NCI-H187 treated with DMSO at 0.1 percent for 48 hours (cell line): ENCODE measurements at places on chromosomes 7 and 10.

- DNase-seq: no peak
These were observed 72.0 kb downstream of the DOCK1 start for GRCh38 chr10:126977216-126977615.

DNA sequence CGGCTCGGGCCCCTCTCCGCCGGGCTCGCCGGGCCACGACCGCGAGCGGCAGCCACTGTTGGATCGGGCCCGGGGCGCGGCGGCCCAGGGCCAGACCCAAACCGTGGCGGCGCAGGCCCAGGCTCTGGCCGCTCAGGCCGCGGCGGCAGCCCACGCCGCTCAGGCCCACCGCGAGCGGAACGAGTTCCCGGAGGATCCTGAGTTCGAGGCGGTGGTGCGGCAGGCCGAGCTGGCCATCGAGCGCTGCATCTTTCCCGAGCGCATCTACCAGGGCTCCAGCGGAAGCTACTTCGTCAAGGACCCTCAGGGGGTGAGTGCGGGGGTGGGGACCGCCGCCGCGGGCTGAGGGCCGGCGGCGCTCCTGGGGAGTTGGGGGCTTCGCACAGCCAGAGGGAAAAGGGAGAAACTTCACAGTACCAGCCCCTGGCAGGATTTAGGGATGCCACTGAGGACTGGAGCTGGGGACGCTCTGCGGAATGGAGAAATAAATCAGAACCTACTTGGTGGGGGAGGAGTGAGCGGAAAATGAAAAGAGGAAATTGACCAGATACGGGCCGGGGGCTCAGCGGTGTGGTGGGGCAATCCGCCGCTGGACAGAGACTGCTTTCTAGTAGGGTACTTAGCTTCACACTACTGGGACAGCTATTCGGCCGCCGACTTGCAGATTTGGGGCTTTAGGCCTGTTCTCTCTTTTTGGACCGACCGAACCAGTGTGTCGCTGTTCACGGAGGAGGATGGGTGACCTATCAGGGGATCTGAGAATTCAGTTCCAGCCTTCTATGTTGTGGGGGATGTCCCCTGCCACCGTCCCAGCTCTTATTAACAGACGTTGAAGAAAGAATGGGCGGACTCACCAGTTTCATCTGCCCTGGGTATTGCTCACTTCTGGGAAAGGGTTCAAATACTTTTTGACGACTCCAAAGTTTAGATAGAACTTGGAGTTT lies 669 bp downstream of the PI4K2A start:
- no peak for DNase-seq

DNA sequence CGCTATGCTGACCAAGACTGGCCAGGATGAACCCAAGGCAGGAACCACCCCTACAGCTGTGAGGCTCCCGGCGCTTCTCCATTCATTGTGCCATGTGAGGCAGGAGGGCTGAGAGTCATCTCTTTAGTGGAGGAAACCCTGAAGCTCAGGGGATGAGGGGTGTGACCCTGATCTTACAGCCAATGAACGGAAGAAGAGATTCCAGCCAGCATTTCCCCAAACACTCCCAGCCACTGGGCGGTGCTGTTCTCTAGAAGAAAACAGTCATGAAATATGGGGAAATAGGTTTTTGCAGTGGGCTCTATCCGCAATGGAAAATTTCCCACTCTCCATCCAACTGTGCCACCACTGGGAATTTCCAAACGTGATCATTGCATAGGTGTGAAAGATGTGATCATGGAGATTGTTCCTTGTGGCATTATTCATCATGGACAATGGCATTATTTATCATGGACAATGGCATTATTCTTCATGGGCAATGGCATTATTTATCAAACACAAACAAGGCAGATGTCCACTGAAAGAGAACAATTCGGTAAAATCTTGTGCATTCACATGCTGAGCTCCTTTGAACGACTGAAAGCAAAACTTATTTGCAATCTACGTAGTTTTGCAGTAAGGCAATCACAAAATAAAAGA lies 14.0 kb upstream of the SLC18A2 start:
- no peak for DNase-seq

DNA sequence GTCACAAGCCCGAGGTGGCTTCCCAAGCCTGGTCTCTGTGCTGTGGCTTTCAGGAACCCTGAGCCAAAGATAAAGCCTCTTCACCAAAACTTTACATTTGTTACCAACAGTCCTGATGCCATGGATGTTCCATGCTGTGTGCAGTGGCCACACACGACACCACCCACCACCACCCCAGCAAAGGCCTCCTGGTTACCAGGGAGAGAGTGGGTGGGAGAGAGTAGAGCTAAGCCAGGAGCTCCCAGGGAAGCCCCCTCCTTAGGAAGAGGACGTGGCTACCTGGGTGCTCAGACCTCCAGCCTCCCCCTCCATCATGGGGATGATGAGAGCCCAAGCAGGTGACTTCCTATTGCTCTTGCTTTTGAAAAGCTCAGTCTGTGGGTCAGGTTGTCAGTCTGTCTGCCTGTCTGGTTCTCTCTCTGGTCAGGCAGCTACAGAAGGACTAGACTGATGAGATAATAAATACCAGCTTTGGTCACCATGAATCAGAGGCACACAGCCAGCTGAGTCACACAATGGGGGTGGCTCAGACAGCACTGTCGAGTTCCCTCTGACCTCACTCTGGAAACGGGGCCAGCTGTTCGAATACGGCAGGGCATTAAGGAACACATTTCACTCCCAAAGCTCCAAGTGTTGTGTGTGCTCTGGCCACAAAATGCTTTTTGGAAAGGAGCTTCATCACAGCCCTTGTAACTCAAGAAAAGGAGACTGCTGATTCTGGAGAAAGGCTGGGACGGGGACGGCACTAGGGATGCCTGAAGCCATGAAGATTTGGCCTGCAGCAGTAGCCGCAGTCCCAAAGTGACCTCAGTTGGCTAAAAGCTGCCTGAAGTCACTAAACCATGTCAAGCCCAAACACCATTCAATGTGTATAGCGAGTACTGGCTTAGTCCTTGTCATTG lies 166.0 kb downstream of the FANK1 start:
- DNase-seq: no peak

- no peak for DNase-seq
These were observed 111.1 kb upstream of the PDLIM1 start for GRCh38 chr10:95401704-95402469.

DNA sequence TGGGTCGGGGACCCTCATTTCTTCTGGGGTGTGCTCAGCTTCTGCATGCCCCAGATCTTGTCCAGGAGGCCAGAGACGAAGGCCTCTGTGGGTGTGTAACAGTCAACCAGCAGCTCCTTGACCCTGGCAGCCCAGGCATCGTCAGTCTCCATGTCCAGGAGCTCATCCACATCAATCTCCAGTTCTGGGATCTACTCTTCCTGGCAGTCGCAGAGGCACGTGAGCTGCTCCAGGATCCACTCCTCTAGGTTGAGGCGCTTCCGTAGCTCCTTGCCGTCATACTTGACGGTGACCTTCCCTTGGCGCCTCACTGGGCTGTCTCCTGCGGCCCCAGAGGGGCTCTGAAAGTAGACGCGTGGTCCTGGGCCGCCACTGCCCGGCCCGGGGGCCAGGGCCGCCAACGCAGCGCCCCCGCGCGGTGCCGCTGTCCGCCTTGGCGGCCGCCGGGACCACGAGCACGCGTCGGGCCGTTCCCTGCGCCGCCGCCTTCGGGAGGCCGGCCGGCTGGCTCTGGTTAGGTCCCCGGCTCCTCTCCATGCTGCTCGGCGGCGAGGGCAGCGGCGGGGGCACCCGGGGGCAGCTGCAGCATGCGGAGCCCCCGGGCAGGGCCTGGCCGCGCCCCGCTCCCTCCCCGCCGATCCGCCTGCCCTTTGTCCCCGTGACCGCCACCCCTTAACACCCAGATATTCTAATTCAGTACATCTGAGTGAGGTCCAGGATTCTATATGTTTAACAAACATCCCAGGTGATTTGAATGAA lies 170.5 kb downstream of the SEPTIN7 start:
- DNase-seq: no peak

- no peak for DNase-seq
These were observed 19.4 kb downstream of the COPG2 start for GRCh38 chr7:130649004-130649790.

DNA sequence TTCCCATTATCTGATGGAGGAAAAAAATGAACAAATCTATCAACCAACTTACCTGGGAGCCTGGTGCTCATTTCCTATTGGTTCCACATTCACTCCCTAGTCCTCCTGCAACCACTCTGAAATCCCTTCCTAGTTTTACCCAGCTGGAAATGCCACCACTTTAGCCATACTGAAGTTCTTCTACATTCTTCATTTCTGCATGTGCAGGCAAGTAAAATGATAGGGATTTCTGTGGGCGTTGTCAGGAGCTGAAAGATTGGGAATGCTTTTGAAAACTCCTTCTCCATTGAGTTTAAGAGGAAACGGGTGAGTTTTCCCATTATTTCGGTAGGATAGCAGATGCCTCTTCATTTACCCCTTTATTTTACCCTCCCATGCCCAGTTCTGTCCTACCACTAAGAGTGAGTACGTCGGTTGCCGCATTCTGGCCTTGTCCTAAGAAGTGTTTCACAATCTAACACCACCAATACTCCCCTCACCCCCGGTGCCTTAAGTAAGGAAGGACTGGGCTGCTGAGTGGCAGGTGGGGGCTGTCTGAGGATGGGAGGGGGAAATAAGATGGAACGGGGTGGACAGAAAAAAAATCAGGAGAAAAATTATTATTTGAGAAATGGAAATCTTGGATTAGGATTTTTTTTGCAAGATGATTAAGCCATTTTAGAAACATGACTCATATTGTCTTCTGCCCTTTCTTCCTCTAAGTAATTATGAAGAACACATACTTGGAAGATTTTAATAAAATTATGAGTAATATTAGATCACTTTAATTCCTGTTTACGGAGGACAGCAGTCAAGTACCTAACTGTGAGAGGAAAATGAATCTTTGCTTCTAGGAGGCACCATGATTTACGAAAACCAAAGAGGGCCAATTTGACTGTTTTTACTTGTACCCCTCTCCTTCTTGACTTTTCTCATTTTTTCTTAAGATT lies 13.2 kb upstream of the TAS2R60 start:
- no peak for DNase-seq
